Activated CD4-positive, CD25-positive, alpha-beta regulatory T cell treated with anti-CD3 and anti-CD28 coated beads, Interleukin-2, amount 50 U/mL, for 24 hours (primary cell): ENCODE measurements at places on chromosomes 3 and 15.

DNA sequence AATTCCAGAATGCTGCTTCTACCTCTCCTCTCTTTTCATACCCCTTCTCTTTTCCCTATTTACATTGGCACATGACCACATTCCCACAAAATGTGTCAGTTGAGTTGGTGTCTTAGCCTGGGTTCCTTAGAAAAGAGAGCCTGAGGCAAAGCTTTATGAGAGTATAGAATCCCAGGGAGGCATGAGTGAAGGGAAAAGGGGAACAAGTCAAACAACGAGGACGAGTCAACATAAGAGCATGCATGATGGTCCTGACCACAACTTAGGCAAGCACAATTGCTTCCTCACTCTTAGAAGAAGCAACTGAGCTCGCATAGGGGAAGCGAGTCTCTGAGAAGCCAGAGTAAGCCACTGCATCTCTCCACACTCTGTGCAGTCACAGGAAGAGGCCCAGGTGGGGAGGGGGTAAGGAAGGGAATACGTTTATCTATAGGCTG, 15.4 kb upstream of the ZNF774 start:
- ATAC-seq: no peak

DNA sequence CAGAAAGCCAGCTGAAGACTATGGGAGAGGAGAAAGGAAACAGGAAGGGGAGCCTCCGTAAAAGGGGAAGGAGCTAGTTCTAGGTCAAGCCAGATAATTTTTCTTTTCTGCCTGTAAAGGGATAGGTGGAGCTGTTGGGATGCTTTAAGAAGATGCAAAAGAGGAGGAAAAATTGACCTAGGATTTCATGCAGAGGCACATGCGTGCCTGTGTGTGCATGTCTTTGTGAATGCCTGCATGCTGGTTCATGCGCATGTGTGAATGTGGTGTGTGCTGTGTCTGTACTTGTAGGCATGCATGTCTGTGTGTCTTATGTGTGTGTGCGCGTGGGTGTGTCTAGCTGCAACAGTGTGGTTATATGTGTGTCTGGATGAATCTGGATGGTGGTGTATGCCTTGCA, 27.3 kb downstream of the CCDC33 start:
- ATAC-seq: no peak

DNA sequence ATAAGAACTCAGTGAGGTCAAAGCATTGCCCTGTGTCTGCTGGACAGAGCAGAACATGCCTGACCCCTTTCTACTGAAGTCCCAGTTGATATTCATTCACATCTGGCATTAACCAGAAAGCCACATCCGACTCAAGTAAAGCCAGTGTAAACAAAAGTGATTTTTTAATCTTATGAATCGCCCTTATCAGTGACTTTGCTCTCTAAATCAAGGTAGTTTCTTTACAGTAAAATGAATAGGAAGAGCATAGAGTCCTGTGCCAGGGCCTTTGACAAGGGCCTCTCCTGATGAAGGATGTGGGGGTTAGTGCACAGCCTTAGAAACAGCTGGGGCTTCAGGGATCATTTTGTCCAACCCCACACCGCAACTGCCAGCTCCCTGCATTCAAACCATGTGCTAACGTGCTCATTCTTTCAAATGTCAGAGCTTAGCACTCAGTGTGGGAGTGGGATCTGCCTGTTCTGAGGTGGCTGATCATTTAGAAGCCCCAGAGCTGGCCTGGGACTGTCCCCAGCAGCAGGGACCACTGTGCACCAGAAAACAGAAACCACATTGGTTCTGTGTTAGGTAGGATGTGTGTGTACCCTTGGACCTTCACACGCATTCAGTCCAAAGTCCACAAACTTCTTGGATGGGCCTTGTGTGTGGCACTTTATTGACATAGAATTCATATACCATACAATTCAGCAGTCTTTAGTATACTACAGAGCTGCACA, 55.3 kb downstream of the CCR4 start:
- peak; percentile 47 for ATAC-seq

DNA sequence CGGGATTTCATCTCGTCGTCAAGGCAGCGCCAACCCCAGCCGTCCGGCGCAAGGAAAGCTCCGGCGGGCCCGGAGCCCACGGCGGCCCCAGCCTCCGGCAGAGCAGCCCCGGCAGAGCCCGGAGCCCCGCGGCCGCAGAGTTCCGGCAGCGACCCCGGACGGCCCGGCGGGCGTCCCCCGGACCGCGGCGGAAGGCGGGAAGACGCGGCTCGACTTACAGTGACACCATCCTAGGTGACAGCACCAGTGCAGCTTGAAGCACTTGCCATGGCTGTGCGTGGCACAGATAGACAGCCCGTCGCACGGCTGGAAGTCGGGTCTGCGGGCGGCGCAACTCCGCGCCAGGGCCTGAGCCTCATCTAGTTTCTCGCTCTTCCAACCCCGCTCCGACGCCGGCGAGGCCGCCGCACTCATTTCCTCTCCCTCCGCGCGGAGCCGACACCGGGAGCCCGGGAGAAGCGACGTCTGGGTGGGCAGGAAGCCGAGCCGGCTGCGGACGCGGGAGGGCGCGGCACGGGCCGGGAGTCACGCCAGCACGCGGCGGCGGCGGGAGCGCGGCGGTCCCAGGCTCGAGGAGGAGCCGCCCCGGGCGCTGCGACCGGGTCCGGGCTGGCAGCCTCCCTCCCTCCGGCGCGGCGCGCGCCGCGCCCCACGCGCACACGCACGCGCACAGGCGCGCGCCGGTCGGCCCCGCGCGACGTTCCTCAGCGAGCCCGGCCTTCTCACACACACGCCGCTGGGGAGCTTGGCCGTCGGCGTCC, at the start of gene C3orf70:
C3orf70 (minus strand) TSS at position 651 of the 761 bp plus-strand sequence; CDS start at position 414, 237 bp downstream.
- peak; percentile 47 for ATAC-seq

- no peak for ATAC-seq
These were observed 4.0 kb upstream of the TMEM89 start for GRCh38 chr3:48625600-48625999.

DNA sequence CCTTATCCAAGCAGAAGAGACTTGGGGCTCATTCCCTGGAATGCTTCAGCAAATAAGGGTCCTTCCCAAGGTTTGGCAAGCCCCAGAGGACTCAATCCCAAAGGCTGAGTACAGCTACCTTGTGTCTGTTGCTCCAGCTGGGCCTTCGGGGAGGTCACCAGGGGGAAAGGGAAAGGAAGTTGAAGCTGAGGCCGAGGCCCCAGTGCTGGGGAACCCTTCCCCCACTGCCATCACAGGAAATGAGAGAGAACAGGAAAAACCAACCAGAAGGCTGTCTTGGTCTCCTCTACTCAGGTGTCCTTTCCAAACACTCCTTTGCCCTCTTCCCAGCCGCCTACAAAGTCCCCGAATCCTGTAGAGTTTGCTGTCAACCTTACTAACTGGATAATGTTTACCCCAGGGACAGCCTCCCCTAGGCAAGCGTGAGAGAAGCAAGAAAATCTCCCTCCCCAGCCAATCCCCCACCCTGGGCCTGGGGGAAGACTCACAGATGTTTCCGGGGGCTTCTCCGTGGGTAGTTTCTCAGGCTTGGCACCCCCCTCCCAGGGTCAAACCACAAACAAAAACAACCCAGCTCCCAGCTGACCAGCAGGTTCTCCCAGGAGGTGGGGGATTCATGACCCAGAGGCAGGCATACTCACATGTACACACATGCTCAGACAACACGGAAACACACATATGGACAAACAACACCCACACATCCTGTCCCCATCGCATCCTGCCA, 5.5 kb downstream of the CSRNP1 start:
- ATAC-seq: no peak

GRCh38 chr3:107753976-107754375, 231.2 kb downstream of the BBX start:
- no peak for ATAC-seq
